RPMI7951 (cell line): ENCODE measurements at places on chromosomes 7 and 10. TPM values are rescaled to one million over a fixed set of nuclear protein-coding genes. Genes with fewer than 3 reads are reported as not detected.

- DNase-seq: peak; percentile 96
Measured at GRCh38 chr10:93468461-93469213, 13.5 kb downstream of the MYOF start.

DNA sequence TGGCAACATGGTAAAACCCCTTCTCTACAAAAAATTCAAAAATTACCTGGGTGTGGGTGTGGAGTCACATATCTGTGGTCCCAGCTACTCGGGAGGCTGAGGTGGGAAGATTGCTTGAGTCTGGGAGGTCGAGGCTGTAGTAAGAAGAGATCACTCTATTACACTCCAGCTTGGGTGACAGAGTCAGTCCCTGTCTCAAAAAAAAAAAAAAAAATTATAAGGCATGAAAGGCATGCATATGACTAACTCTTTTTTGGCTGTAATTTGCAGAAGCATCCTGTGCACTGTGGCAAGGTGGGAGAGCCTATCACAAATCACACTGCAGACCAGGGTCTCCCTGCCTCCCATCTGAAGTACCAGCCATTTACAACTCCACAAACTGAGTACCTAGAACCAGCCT, 14.1 kb upstream of the MYPN start:
- peak; percentile 73 for DNase-seq

DNA sequence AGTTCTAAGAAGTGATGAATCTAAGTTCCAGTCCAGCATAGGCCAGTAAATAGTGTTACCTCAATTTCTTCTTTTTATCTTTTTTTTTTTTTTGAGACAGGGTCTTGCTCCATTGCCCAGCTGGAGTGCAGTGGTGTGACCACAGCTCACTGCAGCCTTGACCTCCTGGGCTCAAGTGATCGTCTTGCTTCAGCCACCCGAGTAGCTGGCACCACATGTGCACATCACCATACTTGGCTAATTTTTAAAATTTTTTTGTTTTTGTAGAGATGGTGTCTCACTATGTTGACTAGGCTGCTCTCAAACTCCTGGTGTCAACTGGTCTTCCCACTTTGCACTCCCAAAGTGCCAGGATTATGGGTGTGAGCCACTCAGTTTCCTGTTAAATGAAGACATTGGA, 126.6 kb upstream of the LYZL2 start:
- DNase-seq: no peak

- no peak for DNase-seq
Measured at GRCh38 chr10:14499601-14499904, 168.8 kb upstream of the FRMD4A start.

GRCh38 chr10:30705101-30705624, 75.6 kb upstream of the LYZL2 start:
- DNase-seq: no peak

DNA sequence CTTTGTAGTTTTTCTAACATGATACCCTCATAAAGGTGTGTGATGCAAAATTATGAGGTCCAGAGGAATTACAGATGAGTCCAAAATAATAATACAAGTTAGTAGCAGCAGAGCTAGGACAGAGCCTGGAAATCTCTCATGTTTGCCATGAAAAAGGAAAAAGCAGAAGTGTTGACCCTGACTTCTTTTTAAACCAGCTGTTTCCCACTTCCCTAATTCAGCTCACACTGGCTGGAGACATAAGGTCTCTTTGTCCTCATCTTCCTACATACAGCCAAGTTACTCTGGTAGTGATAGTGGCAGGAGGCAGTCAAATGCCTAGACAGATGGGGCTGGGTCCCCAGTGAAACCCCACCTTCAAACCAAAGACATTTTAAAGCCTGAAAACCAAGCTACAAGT, 269.2 kb downstream of the C7orf25 start:
- no peak for DNase-seq

DNA sequence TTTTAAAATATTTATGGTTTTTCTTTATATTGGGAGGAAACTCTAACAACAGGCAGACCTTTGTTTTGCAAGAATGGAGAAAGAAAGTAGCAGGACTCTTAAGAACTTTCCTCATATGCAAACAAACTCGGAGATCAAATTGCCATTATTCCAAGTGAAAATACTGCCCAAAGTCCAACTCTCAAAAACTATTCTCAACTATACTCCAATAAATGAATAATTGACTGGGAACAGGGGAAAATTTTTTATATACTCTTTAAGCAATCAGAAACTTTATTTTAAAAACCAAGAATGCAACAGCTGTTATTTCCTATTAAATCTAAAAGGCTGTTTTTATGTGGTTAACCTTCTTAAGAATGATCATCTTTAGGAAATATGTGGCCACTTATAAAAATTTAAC, 101.9 kb downstream of the COL28A1 start:
- no peak for DNase-seq

DNA sequence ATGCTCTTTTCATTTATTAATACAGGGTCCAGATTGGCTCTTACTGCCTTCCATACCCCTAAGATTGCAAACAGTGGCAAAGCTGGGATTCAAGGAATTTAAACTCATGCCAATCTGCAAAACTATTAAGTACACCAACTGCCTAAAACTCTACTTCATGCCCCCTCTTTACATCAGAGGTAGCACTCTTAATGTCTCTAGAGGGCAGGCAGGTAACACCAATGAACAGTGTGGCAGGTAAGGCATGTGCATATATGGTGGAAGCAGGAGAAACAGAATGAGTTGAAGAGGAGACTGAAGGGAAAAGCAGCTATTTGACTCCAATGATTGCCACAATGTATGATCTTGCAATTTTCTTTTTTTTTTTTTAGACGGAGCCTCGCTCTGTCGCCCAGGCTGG, 156.7 kb downstream of the BTAF1 start:
- no peak for DNase-seq

DNA sequence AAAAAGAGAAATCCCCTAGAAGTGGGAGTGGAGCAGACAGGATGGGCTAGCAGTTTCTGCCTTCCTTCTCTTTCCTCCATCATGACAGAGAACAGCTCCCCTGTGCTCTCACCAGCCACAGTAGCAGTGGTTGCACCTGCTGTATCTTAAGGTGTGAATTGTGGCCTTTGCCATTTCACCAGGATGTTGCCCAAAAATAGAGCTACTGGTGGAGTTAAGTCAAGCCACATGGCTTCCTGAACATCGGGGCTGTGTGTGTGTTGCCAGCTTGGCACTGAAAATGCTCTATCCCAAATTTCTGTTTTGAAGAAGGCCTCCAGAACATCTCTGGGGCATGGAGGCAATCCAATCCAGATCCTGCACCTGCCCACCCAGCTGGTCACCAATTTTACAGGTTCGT, 348.7 kb downstream of the EXOC4 start:
- no peak for DNase-seq

- peak; percentile 80 for DNase-seq
Measured at GRCh38 chr10:110076559-110077318, 69.0 kb downstream of the ADD3 start.

DNA sequence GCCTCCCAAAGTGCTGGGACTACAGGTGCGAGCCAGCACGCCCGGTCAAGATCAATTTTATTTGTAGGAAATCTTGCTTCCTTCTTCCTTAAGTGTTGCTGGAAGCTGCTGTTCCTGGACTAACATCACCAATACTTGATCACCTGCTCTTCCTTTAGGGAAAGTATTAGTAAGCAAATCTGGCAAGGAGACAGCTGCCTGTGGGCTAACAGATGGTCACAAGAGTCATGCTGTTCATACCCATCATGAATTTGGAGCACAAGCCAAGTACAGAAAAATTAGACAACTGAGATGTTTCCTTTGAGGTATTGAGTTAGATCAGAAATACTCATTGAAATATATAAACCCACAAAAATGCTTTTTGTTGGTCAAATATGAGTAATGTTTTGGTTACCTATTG, 27.9 kb downstream of the BAIAP2L1 start:
- peak; percentile 93 for DNase-seq

GRCh38 chr7:108436906-108437305, 19.3 kb downstream of the NRCAM start:
- no peak for DNase-seq

- no peak for DNase-seq
Measured at GRCh38 chr7:126443951-126444350, 808.8 kb downstream of the GRM8 start.

DNA sequence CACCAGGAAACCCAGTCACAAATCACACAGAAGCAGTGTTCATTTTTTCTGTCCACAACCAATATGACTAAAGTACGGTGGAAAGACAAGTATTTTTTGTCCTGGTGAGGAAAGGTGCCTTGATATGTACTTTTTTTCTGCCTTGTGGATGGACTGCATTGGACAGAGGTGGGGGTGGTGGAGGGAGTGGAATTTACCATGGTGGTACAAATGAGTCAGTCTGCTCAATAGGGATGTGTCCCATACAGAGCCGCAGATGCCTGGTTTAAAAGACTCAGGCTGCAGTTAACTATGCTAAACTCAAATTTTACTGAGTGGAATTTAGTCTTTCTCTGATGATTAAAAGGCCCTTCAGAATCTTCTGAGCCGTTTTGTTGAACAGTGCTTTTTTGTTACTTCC, 674.5 kb upstream of the GALNT17 start:
- DNase-seq: peak; percentile 3

ZNF365 gene
- 4.8 and 6.8 TPM in 2 replicates for total RNA-seq

OR6B1 gene
- not detected in 2 replicates for total RNA-seq

HABP2 gene
- not detected in 2 replicates for total RNA-seq

EIF3B gene
- 182 and 205 TPM in 2 replicates for total RNA-seq

CALHM1 gene
- total RNA-seq: not detected in 2 replicates
